GOT3 (cell line): ENCODE measurements at places on chromosomes 3 and 15.

- no peak for DNase-seq
Measured at GRCh38 chr3:69764121-69764741, 25.0 kb downstream of the MITF start.

GRCh38 chr3:101383656-101384055, 63.3 kb upstream of the IMPG2 start:
- no peak for DNase-seq

- no peak for DNase-seq
Measured at GRCh38 chr15:98408231-98408630, 240.1 kb upstream of the IGF1R start.

DNA sequence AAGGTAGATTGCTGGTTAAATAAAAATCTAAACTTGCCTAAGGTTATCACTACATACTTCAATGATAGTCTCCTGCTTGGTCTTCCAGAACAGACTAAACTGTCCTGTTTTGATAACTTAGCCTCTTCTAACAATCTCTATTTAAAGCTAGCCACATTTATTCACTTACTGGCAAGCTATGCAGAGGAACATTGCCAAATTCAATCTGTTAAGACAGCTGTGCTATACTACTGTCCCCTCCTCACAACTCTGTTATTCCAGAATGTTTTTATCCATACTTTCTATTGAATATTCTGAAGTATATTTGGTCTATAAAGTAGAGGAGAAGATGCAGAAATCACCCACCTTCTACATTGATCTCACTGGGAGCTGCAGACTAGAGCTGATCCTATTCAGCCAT, 594.0 kb upstream of the CCDC54 start:
- no peak for DNase-seq

DNA sequence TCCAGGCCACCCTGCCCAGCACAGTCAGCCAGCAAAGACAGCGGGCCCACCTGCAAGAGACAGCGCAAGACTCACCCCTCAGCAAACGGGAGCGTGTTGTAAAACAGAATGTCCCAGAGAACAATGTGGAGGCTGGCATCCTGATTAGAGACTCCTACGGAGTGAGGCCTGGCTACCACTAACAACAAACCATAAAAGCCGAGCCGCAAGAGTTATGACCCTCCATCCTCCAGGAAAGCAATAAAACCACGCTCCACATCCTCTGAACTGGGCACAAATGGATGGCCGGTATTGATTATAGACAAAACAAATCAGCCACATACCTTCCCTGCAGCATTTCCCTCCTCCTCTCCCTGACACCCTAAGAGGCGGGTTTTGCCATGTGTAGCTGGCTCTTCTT, 75.8 kb upstream of the LIPC start:
- DNase-seq = no peak

- no peak for DNase-seq
Measured at GRCh38 chr3:34020726-34021680, 222.6 kb downstream of the PDCD6IP start.

GRCh38 chr3:10702961-10703740, 112.9 kb upstream of the SLC6A11 start:
- DNase-seq = no peak
